ENCODE measurements at places on chromosomes 5 and 9.

- DNase-seq = no peak
Observed at GRCh38 chr5:96628406-96628805, 33.8 kb upstream of the CAST start.

GRCh38 chr5:27619982-27620381 is 581.6 kb upstream of the CDH9 start:
- no peak for DNase-seq

- no peak for DNase-seq
Observed at GRCh38 chr5:104295991-104296390, 733.4 kb upstream of the NUDT12 start.

GRCh38 chr9:116005205-116005604 is 148.4 kb upstream of the PAPPA start:
- no peak for DNase-seq

DNA sequence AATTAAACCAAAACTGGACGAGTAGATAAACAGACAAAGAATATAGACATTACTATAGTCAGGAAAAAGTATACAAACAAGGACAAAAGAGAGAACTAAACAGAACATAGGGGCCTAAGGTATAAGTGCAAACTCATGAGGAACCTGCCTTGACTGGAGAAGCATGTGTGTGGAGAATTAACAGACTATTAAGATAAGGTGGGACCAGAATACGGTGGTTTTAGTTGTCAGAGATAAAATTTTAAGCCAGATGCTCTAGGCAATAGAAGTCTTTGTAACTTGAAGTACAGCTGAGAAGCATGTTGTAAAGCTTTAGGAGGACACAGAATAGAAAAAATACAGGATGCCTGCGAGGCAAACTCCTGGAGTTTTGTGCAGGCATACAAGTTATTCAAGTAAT is 707.1 kb downstream of the PTPRD start:
- DNase-seq = no peak

DNA sequence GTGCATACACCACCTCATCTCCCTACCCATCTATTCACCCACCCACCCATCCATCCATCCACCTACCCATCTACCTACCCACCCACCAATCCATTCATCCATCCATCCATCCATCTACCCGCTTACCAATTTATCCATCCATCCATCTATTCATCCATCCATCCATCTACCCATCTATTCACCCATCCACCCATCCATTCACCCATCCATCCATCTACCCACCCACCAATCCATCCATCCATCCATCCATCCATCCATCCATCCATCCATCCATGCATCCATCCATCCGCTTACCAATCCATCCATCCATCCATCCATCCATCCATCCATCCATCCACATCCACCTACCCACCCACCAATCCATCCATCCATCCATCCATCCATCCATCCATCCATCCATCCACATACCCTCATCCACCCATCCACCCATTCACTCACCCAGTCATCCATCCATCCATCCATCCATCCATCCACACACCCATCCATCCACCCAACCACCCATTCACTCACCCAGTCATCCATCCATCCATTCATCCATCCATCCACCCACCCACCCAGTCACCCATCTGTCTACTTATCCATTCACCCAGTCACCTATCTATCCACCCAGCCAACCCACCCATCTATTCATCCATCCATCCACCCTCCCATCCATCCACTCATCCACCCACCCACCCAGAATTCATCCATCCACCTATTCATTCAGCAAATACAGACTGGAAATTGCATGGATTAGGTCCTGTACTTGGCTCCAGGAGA is 125.6 kb downstream of the RXRA start:
- no peak for DNase-seq

GRCh38 chr5:91007251-91007650 is 375.9 kb downstream of the ARRDC3 start:
- DNase-seq = no peak

GRCh38 chr9:103410059-103410458 is 414.9 kb downstream of the CYLC2 start:
- no peak for DNase-seq

DNA sequence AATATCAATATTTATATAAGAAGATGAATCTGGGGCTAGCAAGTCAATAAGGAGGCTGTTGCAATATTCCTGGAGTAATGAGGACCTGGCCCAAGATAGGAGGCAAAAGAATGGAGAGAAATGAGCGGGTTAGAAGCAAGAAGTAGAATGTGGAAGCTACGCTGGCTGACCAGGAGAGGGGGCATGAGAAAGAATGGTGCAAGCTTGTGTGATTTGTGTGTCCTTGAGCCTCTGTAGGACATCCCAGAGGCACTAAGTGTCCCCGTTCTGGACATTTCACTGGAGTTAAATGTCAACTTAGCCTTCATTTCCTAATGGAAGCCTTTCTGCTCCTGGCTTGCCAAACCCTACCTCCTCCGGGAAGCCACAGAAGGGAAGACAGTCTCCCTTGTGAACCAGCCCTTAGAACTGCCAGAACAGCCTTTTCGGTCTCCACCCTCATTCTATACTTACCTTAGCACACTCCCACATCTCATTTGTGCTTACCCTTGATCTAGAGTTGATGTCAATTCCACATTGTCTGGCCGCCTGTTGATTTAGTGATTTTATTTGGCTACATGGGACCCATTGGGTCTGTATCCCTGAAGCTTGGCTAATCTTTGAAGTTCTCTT is 6.7 kb upstream of the PDE6A start:
- DNase-seq = no peak

DNA sequence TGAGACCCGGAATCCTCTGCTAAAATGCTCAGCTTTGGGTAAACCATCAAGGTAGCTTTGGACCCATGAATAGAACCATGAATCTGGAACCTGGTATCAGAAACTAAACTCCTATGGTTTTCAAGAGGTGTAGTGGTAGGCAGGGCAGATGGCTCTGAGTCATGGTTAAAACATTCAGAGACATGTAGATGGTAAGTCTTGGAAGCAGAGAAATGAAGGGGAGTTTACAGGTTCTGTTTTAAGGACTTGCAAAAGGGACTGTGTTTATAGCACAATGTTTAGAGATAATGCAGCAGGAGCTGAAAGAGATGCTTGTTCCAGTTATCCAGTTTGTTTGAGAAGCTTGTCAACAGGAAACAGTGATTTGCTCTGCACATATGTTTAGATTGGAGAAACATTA is 36.0 kb upstream of the FBN2 start:
- DNase-seq = no peak

DNA sequence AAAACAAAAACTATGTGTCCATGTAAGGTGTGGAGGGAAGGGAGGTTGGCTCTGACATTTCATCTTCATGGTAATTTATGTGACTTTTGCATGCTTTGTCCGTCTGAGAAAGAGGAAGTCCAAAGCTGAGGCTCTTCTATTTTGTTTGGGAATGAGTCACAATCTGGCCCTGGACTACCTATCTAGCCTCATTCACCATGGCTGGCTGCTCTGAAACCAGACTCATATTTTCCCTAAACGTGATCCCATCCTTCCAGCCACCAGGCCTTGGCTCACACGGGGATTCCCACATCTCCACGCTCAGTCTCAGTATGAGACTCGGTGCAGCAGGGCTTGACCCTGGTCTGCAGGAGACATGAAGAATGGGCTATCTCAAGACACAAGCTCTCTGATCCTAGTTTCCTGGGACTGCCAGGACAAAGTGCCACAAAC is 672.8 kb downstream of the ACTL7B start:
- no peak for DNase-seq

DNA sequence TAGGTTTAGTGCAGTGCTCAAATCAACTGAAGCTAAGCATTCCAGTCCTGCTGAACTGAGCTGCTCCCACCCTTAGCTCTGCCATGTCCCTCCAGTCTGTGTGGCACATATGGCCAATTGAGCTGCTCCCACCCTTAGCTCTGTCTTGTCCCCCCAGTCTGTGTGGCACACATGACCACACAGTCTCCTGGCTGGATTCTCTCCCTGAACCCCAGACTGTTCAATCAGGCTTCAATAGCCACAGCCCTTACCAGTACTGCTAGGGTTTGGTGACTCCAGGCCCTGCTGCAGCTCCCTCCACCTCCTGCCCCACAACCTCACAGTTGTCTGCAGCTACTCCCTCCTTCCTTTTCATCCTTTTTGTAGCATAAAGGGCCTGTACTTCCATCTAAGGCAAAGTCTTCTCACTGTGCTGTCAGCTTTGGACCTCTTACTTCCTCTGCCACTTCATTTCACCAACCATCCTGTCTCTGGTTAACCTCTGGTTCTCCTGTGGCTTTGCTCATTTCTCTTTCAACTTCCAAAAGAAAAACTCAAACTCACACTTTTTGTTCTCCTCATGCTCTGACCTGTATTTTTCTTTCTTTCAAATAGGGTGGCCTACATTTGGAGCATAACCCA is 50.8 kb downstream of the ADAMTS12 start:
- DNase-seq = no peak

DNA sequence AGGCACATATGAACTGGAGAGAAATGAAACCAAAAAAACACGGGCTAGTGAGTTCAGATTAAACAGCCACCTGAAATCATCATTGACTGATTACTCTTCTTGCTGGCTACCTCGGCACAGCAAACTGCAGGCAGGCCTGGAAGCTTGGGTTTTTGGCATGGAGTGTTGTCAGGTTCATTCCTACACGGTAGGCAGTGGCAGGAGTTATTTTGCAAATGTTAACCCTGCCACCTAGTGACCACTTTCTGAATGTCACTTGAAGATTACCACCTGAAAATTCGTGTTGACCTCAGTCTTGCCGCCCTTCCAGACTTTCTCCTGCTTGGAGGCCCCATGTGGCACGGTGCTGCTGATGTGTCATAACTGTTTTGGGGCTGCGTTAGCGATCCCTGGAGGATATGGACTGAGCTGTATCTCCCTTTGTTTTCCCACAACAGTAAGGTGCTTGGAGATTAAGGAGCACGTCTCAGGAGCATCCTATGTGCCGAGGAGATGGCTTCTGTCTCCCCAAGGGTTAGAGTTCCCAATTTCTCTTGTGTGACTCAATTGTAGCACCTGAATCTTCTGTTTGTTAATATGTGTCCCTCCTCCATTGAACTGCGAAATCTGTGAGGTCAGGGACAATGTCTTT is 12.7 kb upstream of the CD180 start:
- no peak for DNase-seq

DNA sequence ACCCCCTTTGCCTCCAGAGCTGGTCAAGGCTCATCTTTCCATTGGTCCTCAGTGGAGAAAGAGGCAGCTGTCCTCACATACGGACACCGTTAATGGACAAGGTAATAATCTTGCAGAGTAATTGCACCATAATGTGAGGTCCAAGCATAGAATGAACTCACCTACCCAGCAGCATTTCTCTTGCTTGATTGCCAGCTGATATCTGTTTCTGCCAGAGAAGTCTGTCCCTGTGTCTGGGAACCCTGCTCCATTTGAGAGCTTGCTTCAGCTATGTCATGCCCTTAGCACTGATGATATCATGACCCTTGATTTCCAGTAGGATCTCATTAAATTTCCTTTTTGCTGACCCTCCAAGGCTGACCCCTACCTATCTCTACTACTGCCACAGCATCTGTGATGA is 154.6 kb downstream of the PIK3R1 start:
- no peak for DNase-seq

- DNase-seq = no peak
Observed at GRCh38 chr5:5252106-5252505, 112.0 kb downstream of the ADAMTS16 start.

GRCh38 chr9:138063785-138064184 is 186.2 kb downstream of the CACNA1B start:
- no peak for DNase-seq

DNA sequence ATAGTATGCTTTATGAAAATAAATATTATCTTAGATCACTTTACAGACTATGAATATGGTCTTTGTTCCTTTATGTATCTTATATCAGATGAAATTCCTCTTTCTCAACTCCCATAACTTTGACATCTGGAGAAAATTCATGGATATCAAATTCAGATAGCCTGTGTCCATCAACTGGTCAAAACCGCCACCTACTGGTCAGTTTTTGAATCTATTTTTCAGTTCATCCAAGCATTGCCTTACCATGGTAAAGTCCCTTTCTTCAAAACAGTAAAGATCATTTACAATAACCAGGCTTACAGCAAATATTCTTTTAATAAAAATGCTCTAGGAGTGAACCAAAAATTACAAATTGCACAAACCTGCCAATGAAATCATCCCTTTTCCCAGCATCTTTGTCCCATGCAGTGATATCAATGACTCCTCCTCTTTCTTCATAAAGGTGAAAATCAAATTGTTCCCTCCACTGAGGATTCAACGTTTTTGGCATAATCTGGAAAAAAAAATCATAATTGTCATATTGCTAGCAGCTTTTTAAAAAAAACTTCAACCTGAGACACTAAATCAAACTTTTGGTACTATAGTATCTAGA is 290.5 kb downstream of the SLF1 start:
- DNase-seq = no peak

DNA sequence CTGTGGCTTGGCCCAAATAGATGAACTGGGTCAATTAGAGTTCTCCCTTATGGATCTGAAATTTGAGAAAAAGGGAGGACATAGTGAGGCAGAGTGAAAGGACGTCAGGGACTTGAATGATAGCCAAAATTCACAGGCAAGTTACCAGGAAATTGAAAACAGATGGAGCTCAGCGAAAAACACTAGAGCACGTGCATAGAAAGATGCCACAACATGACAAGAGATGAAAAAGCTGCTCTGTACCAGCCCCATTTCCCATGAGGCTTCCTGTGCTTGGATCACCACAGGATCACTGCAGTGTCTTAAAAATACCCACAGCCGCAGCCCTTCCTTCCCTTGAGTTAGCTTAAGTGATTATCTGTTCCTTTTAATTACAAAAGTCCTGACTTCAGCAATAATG is 39.0 kb upstream of the HOMER1 start:
- no peak for DNase-seq

GRCh38 chr5:168301593-168302390 is 10.3 kb downstream of the WWC1 start:
- DNase-seq = no peak

DNA sequence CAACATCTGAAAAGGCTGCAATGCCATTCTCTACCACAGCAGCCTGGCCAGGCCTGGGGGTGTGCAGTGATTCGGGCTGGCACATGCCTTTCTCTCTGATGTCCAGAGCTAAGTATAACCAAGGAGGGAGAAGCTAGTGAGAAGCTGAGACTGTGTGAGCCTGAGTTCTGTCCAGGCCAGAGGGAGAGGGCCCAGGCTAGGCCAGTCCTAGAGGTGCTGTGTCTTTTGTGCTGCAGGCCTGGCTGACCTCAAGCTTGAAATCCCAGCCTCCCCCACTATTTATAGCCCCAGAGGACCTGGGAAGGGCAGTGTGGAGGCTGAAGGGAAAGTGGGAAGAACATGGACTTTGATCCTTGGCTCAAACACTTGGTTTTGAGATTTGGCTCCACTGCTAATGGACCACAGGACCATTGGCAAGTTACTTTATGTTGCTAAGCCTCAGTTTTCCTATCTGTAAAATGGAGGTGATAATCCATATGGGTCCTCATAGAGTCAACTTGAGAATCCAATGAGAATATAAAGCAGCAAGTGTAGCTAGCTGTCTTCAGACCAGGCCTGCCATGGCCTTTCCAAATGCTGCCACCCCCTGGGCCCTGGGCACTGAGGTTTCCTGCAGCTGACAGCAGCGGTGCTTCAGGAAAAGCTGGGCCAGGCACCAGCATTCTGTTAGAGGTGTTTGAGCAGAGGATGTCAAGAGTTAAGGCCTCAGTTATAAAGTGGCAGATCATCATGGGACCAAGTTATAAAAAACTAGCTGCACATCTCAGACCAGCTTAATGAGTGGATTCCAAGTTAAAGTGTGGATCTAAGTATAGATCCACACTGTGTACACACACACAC is 21.1 kb downstream of the BNIP1 start:
- no peak for DNase-seq

GRCh38 chr9:83405759-83406158 is 132.4 kb downstream of the FRMD3 start:
- DNase-seq = no peak
